ENCODE measurements at places on chromosomes 7 and 10.

DNA sequence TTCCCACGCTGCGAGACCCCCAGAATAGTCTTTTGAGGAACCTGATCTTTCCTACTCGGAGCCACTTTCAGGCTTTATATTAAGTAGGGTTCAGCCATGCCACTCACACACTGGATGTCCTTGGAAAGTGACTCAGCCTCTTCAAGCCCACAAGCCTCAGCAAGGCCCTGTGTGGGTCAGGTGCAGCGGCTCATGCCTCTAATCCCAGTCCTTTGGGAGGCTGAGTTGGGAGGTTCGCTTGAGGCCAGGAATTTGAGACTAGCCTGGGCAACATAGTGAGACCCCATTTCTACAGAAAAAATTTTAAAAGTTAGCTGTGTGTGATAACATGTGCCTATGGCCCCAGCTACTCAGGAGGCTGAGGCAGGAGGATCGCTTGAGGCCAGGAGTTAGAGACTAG, 119.7 kb upstream of the TNRC18 start:
- no peak for DNase-seq

GRCh38 chr10:59586407-59586891, 123.2 kb downstream of the SLC16A9 start:
- DNase-seq = no peak

DNA sequence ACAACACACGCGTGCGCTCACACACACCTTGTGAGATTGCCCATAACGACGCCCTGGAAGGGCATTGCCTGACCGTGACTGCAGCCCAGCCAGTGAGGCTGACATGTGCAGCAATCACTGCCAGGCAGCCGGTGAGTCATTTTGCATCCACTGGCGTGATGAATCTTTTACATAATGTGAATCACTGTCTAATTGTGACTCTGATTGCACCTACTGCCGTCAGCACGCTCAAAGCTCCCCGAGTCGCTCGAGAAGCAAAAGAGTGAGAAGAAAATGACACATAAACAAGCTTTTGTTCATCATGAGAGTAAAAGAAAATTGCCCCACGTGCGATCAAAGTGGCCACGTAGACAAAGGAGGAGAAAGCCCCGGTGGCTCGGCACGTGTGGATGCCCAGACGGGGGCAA, 117.4 kb upstream of the PFKP start:
- no peak for DNase-seq

GRCh38 chr10:9800011-9800410, 1217.7 kb upstream of the CELF2 start:
- no peak for DNase-seq

DNA sequence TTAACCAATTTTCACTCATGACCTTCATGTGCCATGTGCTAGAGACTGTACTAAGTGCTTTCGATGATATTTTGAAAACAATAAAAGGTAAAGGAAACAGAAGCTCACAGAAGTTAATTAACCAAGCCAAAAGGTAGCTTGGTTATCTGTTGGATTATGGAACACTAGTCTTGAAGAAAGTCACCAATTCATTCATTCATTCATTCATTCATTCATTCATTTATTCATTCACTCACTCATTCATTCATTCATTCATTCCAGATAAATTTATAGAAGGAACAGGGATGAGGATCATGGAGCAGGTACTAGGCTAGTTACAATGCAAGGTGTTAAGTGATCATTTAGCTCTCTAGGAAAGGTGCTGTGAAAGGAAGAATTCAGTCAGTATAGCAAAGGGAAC, 322.8 kb downstream of the MAGI2 start:
- no peak for DNase-seq

All from omental fat pad (tissue), 4 donors.